ENCODE measurements at places on chromosomes 11 and 22.

- DNase-seq = peak; percentile 75
Observed at GRCh38 chr11:27296497-27296896, 66.5 kb downstream of the CCDC34 start.

DNA sequence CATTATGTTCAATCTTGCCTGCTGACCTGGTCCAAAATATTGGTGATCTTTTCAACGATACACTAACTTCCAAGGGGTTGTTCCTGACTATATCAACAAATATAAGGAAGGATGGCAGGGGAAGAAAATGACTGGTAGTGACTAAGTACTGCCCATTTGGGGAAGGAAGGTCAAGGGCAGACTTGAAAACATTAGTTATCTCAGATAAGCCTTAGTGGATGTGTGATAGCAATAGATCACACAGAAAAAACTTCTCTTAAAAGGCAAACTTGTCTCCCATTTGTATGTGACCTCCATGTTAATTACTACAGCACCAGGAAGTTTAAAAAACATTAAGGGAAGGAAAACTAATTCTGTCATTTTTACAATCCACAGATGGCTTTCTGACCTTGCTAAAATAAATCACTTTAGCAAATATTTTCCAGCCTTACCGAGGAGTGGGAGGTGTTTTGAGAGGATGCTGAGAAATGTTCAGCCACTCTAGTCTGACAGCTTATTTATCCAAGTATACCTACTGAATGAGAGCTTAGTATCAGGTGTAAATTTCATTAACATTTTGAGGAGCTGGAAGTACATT is 88.2 kb upstream of the DDI1 start:
- DNase-seq = no peak

DNA sequence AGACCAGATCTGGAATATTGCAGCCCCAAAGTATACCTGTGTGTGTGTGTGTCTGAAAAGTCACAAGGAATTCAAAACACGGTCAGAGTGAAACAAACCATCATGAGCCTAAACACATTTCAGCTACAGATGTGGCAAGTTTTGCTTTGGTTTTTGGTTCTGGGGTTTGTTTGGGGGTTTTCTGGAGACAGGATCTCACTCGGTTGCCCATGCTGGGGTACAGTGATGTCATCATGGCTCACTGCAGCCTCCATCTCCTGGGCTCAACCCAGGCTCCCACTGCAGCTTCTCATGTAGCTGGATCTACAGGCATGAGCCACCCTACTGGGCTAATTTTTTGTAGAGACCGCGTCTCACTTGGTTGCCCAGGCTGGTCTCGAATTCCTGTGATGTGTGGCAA is 41.4 kb upstream of the PHF21A start:
- DNase-seq = no peak

- DNase-seq = peak; percentile 83
Observed at GRCh38 chr22:30649430-30650007, 13.9 kb downstream of the SLC35E4 start.

GRCh38 chr11:64372802-64373597 is 14.0 kb downstream of the RPS6KA4 start:
- no peak for DNase-seq
